Adrenal gland (tissue), 19 donors: ENCODE measurements at places on chromosomes 1 and 21. TPM values are rescaled to one million over a fixed set of nuclear protein-coding genes. Genes with fewer than 3 reads are reported as not detected.

The HCRTR1 gene
- 0.67 TPM for polyA plus RNA-seq

The CXADR gene
- 12.1 TPM for polyA plus RNA-seq

GRCh38 chr1:205376739-205377138, 20.0 kb upstream of the KLHDC8A start:
- peak; percentile 42 for DNase-seq

DNA sequence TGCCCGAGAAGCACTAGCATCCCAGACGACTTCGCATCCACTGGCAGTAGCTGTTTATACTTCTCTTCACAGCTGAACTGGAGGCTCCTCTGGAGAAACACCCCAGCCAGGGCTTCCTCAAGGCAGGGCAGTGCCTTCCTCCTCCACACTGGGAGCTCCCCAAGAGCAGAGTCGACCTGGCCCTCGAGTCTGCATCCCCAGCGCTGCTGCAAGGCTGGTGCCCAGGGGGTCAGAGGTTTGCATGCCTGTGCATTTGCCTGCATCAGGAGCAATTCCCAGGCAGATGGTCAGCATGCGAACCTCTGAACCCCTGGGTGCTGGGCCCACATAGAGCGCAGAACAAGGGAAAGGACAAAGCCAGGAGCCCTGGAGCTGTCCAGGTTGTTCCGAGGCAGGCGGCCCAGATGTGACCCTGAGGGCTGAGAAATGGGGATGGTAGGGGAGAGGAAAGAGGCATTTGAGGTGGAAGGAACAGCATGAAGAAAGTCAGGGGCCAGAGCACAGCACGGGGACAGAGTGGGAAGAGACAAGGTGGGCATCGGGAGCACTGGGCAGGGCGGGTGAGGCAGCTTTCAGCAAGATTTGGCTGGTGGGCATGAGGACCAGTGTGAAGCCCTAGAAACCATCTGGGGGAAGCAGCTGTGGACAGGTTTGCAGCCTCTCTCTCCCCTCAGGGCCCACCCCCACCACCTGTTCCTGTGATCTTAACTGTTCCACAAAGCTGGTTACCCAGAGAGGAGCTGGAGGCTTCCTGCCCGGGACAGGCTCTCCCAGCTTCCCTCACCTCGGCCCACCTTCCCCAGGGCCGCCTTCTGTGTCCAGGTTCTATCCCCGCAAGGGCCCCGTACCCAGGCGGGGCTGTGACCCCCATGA, 6.4 kb upstream of the S100A8 start:
- DNase-seq: no peak

DNA sequence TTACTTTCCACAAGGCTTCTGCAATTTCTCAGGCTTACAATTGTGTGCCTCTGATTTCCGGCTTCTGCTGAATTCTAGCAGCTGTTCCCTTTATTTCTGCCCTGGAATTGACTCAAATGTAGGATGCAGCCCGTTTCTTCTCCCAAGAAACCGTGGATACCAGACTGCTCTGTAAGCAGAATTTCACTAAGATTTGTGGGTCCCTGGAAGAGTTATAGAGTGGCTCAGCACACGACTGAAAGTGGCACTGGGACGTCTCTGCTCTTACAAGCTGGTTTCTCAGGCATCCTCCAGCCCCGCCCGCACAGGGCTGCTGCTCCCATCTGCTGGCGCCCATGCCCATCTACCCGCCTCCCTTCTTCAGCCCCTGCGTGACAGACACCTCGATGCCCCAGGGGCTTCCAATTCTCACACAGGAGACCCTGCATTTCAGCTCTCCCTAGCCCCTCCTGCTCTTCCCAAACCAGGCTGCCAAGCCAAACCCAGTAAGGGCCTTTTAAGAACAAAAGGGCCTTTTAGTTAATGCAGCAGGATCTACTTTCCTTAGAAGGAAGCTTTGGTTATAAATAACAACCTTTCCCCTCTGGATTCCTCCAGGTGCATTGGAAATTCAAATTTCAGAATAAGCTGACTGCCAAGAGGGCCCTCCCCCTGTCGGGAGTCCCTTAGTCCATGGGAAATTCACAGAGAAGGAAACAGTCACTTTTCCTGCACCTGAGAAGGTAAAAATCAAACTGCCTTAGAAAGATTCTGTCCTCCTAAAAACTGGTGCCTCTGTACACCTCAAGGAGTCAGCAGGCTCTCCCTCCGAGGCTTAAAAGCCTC, 45.4 kb upstream of the TENT5B start:
- no peak for DNase-seq

DNA sequence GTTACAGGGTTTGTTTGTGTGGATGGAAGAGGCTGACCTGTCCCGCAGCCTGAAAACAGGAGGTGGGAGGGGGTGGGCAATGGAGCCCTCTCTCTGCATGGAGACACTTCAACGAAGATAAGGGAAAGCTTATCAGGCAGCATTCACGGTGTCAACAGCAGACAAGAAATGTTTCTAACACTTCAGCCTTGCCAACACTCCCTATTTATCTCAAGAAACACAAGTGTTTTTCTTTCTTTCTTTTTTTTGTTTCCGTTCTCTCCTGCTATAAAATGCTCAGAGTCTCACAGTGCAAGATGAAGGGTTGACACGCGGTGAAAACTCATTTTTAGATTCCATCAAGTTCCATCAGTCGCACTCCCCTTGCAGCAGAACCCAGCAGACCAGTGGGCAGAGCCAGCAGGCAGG, 594.4 kb downstream of the MATN1 start:
- no peak for DNase-seq

- no peak for DNase-seq
Measured at GRCh38 chr1:152473887-152474537, 36.6 kb upstream of the LCE5A start.

DNA sequence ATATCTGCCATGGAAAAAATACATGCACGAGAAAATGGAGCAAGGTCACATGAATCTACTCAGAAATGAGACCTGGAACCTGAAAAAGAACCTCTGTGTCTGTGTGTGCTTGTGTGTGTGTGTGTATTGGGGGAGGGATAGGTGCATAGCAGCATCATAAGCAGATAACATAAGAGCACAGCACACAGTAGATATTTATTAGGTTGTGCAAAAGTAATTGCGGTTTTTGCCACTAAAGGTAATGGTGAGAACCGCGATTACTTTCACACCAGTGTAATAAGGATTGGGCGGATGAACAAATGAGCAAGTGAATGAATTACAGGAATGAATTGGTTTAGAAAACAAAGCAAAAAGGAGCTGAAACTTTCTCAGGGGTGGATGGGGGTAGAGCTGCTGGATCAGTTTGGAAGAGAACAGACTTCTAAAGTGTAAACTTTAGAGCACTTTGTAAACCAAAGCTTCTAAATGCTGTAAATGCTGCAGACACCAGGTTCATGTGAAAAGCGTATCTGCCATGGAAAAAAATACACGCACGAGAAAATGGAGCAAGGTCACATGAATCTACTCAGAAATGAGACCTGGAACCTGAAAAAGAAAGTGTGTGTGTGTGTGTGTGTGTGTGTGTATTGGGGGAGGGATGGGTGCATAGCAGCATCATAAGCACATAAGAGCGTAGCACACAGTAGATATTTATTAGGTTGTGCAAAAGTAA, 156.9 kb downstream of the TOMM20 start:
- no peak for DNase-seq
